ENCODE measurements at places on chromosomes 2 and 18.

DNA sequence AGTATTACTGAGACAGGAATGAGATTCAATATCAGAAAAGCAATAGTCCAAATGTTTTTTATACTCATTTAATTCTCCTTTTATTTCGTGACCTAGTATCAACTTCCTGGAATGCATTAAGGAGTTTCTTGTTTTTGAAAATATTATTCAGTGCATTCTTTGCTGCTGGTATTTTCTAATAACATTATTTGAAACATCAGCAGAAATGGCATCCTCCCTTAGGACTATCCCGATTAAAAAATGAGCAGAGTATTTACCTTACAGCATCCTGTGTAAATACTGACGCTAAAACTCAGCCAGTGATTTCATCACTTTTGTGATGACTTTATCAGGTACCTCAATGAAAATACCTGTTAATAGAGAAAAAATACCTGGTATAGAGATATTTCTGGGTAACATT, 16.3 kb downstream of the COL4A3 start:
- DNase-seq: no peak

DNA sequence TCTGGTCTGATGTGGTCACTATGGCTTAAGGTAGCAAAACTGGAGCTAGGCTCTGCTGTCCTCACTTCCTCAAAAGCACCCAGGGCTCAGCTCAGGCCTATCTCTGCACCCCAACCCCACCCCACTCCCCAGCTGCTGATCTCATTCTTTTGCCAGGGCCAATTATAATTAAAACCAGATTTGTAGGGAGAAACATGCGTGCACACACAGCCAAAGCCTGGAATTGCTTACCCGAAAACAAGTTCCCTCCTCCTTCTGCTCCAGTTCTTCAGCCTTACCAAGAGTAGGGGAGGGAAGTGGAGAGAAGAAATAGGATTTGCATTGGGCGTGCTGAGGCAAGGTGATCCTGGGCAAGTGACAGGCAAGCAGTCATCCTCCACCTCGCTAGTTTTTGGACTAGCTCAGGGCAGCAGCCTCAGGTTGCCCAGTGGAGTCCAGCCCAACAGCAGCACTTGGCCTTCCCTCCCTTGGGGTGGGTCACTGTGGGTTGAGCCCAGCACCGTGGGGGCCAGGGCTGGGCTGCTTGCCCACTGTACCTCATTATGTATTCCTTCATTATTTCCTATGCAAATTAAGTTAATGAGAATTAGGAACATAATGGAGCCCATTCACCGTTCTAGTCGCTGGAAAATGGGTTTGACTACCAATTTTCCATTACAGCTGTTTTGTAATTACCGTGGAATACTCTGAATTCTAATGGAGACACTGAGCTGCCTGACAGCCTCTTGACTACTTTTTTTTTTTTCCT, 199.1 kb upstream of the CELF4 start:
- DNase-seq: no peak

GRCh38 chr2:60527762-60528161, 25.7 kb downstream of the BCL11A start:
- DNase-seq: no peak

DNA sequence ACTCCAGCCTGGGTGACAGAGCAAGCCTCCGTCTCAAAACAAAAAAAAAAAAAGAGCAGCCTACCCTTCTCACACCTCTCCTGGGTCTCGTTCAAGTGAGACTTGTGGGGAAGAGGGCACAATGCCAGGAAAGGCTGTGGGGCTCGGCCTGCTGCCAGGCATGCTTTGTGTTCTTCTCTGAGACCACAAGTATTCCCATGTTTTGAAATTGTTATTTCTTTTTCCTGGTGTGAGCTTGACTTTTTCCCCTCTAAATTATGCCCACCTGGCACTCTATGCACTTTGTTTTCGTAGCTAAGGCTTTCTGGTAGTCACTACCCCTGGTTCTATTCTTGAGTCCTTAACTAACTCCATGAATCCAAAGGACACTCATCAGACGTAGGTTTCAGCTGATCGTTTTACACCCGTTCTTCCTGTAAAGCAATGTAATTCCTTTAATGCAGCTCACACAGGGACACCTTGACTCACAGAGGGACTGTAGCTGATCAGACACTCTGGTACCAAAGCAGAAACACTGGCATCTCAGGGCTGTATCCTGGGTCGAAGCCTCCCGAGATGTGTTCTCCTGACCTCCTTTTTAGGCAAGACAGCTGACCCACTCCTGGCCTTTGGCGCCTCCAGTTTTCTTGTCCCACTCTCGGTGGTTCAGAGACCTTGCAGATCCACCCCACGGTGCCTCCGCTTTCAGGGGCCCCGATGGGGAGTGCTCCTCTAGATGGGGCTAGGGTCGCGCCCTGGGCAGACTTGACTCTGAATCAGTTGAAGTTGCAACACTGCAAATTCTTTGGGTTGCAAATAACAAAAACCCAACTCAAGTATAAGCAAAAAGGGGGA, 193.3 kb upstream of the AGAP1 start:
- no peak for DNase-seq

GRCh38 chr2:162028511-162028910, 45.5 kb downstream of the DPP4 start:
- no peak for DNase-seq

- no peak for DNase-seq
These were observed 36.3 kb upstream of the MBP start for GRCh38 chr18:77168811-77169311.

DNA sequence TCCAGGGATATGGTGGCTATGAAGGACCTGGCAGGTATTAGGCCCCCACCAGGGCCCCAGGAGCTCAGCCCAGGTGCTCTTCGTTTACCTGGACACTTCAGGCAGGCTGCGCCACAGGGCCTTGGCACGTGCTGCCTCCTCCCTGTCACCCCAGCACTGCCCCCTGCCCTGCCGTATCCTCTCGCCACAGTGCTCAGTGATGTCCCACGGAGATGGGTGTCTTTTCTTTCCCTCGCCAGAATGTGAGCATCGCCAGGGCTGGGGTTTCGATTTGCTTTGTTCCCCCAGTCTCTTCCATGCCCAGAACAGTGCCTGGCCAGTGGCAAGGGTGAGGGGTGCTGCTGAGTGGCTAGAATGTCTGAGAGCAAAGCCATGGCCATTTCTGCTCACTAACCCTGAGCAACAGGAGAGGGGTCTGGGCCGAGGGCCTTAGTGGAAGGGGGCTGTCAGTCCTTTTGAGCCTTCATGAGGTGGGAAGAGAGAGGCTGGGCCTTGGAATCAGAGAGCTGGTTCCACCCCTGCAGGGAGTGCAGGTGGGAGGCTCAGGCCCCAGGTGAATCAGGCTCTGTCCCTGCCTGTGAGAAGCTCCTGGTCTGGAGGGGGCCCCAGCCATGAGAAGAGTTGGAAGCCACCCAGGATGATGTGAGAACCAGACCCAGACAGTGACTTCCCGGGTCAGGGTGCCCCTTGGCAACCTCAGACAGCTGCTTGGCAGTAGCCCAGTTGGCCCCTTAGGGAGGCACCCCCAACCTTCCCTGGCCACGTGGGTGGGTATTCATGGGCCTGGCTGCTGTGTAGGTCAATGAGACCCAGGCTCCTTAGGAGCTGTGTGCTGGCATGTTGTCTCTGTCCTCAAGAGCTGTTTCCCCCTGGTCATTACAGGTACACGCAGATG, 129.9 kb upstream of the HS6ST1 start:
- DNase-seq: no peak

DNA sequence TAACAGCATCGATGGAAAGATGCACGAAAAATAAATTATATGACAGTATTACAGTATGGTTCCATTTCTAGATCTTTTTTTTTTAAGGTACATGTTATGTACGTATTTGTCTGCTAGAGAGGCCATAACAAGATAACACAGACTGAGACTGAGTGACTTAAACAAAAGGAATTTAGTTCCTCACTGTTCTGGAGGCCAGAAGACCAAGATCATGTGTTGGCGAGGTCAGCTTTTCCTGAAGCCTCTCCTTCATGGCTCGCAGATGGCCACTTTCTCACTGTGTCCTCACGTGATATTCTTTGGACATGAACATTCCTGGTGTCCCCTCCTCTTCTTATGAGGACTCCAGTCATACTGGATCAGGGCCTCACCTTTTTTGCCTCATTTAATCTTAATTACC, 177.4 kb downstream of the CAPN13 start:
- DNase-seq: no peak

DNA sequence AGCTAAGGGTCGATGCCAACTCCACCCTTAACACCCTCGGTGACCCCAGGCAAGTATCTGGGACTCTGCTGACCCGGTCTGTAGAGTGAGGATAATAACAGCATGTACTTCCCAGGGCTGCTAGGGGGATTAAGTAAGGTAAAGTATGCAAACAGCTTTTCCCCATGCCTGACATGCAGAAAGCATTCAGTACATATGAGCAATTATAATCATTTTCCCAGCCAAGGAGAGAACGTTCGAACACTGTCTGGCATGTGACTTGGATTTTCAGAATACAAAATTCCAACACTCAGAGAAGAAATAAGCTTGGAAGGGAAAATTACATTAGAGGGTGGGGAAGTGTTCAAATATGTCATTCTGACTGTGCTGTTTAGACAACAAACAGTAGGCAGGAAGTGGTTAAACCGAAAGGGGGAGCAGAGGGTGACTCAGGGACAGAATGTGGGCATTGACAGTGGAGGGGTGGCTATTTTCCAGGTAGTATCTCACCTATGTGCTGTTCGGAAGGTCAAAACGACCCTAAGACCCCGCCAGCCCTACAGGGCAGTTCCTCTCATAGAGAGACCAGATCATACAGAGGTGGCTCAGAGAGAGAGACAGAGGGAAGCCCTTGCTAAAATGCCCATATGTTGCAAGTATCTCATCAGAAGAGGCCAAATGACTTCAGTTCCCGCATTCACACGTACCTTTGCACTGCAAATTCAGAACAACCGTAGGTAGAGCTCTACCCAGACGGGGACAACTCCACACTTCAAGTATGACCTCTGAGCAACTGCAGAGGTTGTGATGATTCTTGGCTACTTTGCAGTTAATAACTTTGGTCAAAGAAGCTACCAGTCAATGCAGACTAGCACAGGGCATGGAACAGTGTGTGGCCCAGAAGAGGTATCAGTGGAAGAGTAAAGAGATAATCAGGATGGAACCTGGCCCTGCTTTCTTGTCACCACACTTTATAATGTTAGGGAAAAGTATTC, 14.8 kb downstream of the ASPRV1 start:
- DNase-seq: no peak

DNA sequence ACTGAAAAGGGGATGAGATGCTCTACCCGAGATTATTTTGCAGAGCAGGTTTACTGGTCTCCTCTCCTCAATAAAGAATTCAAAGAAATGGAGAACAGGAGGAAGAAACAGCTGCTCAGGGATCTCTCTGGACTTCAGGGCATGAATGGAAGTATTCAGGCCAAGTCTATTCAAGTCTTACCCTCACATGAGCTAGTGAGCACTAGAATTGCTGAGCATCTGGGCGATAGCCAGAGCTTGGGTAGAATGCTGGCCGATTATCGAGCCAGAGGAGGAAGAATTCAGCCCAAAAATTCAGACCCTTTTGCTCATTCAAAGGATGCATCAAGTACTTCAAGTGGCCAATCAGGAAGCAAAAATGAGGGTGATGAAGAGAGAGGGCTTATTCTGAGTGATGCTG, 60.0 kb downstream of the PIKFYVE start:
- DNase-seq: no peak

GRCh38 chr18:59833785-59834184, 66.0 kb upstream of the PMAIP1 start:
- DNase-seq: no peak

DNA sequence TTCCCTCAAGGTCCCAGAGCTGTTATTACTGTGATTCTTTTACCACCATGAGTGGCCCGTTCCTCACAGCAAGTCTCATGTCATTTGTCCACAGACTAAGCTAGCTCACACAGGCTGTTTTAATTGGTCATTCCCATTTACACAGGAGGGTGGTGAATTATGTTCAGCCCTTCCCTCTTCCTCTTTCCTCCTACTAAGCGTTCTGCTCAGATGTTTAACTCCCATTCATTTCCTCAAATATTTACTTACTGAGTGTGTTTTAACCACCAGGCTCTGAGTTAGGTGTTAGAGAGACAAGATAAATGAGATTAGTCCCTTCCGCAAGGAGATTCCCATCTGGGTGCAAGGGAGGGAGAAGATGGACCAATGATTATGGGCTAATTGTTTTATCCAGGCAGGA, 403.6 kb upstream of the ACVR2A start:
- peak; percentile 57 for DNase-seq

DNA sequence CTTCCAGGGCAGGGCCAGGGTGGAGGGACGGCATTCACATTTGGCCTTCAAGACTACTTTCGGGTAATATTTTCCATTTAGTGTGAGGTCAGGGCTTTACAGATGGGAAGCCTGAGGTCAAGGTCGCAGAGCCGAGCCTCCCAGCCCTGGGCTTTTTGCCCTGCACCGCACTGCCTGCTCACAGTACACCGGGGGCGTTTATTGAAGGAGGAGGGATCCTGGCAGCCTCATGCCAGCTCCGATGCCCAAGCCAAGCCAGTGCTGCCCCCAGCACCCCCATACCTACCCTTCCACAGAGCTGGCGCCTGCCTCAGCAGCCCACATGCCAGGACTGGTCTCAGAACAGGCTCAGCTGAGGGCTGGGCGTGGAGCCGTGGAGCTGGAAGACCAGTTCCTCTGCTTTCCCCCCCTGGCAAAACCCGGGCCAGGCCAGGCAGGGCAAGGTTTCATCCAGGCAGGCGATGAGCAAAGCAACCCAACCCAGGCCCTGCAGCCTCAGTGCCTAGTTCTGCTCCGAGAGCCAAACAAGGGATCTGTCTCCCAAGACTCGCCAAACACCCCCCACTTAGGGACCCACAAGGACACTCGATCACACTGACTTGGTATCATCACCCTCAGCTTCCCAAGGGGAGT, 11.9 kb downstream of the SDC1 start:
- no peak for DNase-seq

GRCh38 chr2:178282075-178282815, 87.9 kb downstream of the OSBPL6 start:
- no peak for DNase-seq

DNA sequence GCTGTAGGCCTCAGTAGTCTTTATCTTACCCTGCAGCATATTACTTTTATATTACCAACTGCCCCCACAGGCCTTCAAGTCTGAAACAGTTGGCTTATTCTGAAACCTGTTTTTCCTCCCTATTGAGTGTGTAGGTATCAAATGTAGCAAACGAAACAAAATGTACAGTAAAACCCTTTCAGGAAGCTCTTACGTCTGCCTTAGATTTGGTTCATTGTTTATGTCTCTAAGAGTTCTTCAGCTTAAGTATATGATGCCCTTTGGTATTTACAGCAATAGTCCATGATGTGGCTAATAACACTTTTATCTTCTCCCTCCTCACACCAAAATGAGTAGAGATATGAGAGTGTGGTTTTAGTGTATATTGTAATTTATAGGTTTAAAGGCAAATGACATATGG, 108.8 kb downstream of the DOCK10 start:
- no peak for DNase-seq

GRCh38 chr2:190382851-190383250, 25.3 kb upstream of the MFSD6 start:
- DNase-seq: peak; percentile 83

- DNase-seq: no peak
These were observed 3.2 kb downstream of the NBAS start for GRCh38 chr2:15557887-15558311.

DNA sequence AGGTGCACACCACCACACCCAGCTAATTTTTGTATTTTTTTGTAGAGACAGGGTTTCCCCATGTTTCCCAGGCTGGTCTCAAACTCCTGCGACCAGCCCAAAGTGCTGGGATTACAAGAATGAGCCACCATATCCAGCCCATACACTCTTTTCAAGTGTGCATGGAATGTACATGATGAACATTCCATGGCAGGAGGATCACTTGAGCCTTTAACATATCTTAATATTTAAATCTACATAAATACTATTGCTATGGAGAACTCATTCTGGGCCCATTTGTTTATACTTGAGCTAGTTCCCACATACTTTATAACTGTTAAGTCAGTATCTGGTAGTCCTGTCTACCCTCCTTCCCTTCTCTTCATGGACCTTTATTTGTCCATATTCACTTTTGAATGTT, 48.4 kb downstream of the RPE start:
- DNase-seq: no peak

All from NCI-H748 treated with DMSO at 0.1 percent for 48 hours (cell line).